ENCODE measurements at places on chromosomes 3 and 15.

GRCh38 chr3:178669022-178669601 lies 132.9 kb downstream of the KCNMB2 start:
- DNase-seq = no peak

DNA sequence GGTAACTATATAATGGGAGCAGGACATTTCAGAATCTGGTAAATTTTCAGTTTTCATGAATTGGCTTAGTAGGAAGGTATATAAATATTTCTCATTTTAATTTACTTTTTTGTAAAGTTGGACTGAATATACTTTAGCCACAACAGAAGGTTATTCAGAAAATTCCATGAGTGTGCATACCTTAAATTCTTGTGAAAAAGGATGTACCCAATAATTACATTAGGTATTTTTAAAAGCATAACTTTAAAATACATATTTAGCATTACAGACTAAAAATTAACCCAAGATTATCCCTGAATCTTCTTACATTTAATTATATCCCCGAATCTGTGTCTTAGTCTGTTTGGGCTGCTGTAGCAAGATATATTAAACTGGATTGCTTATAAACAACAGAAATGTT lies 24.9 kb upstream of the ATP11B start:
- DNase-seq = no peak

DNA sequence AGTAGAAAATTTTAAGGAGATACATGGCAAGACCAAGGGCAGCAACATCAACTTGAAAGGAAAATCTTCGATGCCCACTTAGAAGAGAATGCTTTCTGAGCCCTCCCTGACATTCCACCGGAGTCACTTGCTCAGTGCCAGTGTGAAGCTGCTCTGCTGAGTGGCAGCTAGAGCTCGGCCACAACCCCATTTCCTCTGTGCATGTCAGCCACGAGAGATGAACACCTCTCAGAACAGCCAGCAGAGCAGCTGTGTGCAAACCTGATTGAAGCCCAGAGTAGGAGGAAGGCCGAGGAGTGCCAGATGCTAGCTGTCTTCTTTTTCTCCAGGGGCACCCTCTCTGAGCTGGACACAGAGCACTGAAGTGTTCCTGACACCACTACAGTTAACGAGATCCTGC lies 12.2 kb downstream of the TARS3 start:
- no peak for DNase-seq

DNA sequence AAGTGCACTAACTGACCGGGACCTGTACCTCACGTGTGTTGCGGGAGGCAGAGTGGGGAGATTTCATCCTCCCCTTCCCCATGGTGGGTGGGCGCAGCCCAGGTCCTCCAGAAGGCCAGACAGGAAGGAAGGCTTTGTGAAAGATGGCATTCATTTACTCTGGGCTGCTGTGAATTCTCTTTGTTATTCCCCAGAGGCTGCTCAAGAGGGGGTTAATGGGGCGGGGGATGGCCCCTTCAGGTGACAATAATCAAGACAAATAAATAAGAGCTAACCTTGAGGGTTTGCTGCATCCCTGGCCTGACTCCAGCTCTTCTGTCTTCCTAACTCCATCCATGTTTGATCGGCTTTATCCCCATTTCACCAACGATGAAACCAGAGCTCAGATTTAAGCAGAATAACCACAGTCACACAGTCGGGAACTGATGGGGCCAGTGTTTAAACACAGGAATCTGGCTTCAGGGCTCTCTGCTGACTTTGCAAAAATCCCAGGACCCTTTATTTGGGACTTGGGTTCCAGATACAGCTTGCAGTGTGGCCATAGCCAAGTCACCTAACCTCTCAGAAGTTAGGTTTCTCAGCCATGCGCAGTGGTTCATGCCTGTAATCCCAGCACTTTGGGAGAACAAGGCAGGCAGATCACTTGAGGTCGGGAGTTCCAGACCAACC lies 16.5 kb downstream of the PIF1 start:
- no peak for DNase-seq

- no peak for DNase-seq
These were observed 41.9 kb downstream of the SCAP start for GRCh38 chr3:47433796-47434195.

GRCh38 chr3:32571192-32571485 lies 481 bp upstream of the DYNC1LI1 start:
- no peak for DNase-seq

DNA sequence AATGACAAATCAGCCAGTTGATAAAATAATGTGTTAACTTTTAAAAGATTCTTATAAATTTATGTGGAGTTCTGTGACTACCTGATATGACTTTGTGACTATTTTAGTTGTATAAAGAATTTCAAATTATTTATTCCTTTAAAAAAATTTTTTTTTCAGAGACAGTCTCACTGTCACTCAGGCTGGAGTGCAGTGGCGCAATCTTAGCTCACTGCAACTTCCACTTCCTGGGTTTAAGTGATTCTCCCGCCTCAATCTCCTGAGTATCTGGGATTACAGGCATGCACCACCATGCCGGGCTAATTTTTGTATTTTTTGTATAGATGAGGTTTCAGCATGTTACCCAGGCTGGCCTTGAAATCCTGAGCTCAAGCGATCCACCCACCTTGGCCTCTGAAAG lies 48.5 kb downstream of the MBNL1 start:
- DNase-seq = no peak

DNA sequence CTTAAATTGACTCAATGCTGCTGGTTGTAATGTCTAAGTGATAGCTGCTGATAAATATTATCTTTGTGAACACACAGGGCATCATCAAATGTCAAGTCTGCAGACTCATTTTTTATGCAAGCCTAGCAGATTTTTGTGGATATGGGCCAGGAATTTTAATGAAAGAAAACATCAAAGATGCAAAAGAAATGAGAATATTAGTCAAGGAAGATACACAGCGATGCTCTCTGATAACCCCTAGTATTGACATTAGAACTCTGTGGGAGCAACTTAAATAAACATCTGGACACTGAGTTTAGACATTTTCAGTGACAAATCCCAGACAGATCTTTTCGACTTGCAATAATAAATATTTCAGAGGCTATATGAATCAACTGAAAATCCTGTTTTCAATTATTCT lies 28.3 kb downstream of the POLR2M start:
- no peak for DNase-seq

DNA sequence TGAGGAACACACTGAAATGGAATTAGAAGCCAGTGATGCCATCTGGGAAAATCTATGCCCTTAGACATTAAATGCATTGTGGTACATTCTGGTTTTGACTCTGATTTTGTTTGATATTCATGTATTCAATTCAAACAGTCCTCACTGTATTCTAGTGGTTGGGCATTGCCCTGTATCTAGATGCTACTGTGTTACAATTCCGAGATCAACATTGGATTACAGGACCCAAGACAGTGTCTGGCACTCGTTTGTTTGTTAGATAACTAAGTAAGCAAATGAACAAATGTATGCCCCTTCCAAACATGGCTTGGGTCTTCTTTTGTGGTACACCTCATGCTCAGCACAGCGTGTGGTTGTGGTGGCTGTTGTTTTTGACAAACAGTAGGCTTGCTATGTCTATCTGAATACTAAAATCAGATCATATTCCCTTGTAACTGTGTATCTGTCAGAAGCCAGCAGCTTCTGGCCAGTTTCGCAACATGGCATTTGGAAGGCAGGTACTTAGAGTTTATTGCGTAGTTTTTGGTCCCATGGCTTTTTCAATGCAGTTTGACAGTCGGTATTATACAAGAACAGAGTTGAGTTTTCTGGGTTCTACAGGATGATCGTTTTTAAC lies 5.7 kb downstream of the FILIP1L start:
- DNase-seq = no peak

- no peak for DNase-seq
These were observed 7.1 kb downstream of the THRB start for GRCh38 chr3:24487325-24488262.

GRCh38 chr3:57179580-57180410 lies 14.6 kb upstream of the IL17RD start:
- no peak for DNase-seq

- DNase-seq = no peak
These were observed 915 bp downstream of the BCL2L10 start for GRCh38 chr15:52111517-52112202.
